Nucleus accumbens (tissue), 56 donors: ENCODE measurements at places on chromosomes 1 and 21.

DNA sequence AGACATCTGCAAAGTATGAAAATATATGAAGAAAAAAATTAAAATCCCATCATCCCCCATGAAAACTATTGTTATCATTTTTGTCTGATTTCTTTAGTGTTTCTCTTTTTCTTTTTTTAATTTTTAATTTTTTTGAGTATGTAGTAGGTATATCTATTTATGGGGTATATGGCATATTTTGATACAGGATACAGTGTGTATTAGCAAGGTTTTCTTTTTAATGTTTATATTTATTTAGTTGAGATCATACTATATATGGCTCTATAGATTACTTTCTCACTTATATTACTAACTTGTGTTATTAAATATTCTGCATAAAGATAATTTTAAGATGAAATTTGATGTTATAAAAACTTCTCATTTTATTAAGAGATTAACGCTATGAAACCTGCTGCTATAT is 11.4 kb downstream of the LGALS8 start:
- DNase-seq = no peak

DNA sequence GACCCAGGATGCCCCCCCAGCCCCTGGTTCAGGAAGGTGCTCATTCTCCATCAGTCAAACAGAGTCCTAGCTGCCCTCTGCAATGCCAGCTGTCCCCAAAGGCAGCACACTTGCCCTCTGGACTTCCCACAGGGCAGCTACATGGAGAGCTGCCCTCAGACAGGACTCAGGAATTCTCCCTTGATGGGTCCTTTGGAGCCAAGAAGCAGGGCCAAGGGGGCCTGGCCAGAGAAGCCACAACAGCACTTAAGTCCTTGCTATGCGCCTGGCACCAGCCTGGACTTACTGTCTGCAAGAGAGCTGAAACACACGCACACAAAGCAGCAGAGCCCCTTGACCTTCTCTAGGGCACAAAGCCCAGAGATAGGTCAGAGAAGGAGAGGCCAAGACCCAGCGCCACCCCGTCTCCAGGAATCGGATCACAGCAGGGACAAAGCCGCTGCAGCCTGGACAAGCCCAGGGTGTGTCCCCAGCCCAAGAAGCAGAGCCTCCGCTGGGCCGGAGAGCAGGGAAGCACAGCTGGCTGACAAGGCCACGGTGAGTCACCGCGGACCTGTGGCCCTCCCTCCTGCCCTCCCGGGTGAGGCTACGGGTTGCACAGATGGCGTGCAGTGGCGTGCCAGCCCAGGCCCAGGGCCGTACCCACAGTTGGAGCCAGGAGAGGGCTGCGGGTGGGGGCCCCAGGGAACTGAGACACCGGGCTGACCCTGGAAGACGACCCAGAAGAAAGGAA is 1.7 kb downstream of the WNT9A start:
- DNase-seq = no peak

DNA sequence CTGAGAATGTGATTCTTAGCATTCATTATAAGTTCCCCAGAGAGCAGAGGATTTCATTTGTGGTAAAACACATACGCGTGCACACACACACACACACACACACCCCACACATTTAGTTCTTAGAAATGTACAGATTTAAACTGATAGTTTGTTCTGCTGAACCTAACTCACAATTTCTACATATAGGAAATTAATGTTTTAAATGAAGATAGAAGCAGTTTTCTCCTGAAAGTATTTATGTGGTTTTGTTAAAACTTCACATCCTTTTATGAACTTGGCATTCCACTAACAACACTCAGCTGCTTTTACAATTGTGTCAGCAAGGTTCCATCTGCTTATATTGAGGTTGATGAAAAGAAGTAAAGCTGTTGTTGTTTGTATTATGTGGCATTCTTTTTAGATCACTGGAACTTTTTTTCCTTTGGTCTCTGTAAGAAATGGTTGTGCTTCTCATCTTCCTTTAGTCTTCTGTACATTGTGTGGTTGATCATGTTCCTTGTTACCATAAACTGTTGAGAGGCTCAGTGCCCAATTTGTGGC is 41.6 kb downstream of the AK4 start:
- DNase-seq = no peak

DNA sequence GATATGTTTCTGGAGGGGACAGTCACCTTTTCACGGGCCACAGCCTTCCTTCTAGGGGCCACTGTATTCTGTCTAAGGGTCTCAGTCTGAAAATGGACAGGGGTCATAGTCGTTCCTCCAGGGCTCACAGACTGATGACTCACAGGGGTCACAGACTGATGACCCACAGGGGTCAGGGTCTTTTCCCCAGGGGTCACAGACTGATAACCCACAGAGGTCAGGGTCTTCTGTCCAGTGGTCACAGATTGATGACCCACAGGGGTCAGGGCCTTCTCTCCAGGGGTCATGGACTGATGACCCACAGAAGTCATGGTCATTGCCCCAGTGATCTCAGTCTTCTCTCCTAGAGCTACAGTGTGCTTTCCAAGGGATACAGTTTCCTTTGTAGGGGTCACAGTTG is 12.8 kb downstream of the OVGP1 start:
- DNase-seq = no peak

DNA sequence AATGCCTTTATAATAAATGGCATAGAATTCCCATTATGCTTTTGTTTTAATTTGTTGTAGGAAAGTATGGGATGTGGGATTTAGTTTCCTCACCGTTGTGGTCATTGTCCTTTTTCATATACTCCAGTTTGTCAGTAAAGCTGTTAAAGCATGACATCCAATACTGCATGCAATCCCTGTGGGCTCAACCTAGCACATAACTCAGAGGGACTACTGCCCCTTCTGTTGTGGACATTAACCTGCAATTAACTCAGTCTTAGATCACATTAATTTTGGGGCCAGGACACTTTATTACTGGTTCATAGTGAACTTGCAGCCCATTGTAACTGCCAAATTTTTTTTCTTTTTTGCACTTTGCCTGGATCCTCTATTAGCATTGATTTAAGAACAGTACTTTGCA is 112.5 kb downstream of the DNM3 start:
- DNase-seq = no peak

GRCh38 chr1:64810001-64810400 is 65.1 kb downstream of the RAVER2 start:
- no peak for DNase-seq

DNA sequence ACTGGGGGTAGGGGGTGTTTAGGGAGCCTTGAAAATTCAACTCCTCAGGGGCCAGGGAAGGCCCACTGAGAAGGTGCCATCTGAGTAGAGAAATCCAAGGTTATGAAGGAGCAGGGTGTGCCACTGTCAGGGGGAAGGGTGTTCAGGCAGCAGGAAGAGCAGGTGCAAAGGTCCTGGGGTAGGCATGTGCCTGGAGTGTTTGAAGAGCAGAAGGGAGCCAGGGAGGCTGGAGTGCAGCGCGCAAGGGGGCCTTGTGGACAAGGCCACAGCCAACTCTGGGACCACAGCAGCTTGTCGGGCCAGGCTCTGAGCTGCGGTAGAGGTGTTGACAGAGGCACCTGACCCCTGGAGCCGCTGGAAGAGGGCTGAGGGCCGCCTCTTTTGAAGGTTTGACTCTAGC is 19.3 kb downstream of the ACTL8 start:
- no peak for DNase-seq

DNA sequence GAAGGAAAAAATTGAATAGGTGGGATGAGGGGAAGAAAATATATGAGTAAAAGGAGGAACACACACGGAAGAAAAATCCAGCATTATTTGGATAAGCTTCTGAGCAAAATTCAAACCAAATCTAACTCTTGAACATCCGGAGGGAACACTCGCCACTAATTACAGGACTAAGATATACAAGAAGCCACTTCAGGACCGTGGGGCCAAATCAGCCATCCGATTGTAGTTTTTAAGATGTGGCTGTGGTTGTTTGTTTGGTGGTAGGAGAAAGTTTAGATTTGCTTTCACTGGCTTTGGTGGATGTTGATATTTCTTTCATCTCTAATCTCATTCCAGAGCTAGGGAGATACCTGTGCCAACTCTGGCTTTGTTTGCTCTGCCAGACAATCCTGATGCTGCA is 43.7 kb upstream of the ADAMTS1 start:
- no peak for DNase-seq
